A549 treated with AZD2906 at 1 μM for 4 hours (cell line): ENCODE measurements at places on chromosomes 13 and 19. TPM values are rescaled to one million over a fixed set of nuclear protein-coding genes. Genes with fewer than 3 reads are reported as not detected.

The RASIP1 gene
- total RNA-seq: 0.42 to 0.98 TPM (median 0.45 TPM) in 5 replicates

The RAB3D gene
- 3.1 to 4.6 TPM (median 3.9 TPM) in 5 replicates for total RNA-seq

The ADGRE2 gene
- 0.51 to 1.1 TPM (median 0.66 TPM) in 5 replicates for total RNA-seq

The PRR19 gene
- 3.6 to 5.2 TPM (median 3.9 TPM) in 5 replicates for total RNA-seq

The ZNF763 gene
- not detected in 5 replicates for total RNA-seq

The GNG7 gene
- total RNA-seq: 0.03 to 0.08 TPM (median 0.06 TPM) in 5 replicates

The CEACAM7 gene
- 0.07 to 0.12 TPM (median 0.09 TPM) in 5 replicates for total RNA-seq

The VSTM1 gene
- total RNA-seq: 0.43 to 0.83 TPM (median 0.50 TPM) in 5 replicates

The HNRNPA1L2 gene
- total RNA-seq: 5.6 to 6.2 TPM (median 6.0 TPM) in 5 replicates

The FFAR1 gene
- 0.02 to 0.06 TPM (median 0.03 TPM) in 4 of 5 replicates, not detected in the other for total RNA-seq

The TMEM86B gene
- 1.8 to 4.7 TPM (median 4.1 TPM) in 5 replicates for total RNA-seq
